ENCODE measurements at places on chromosomes 5 and 9. TPM values are rescaled to one million over a fixed set of nuclear protein-coding genes. Genes with fewer than 3 reads are reported as not detected.

Gene OCLN
- 45.2 TPM for total RNA-seq

Gene GADD45G
- 2.1 TPM for total RNA-seq

Gene VAV2
- total RNA-seq, result 15.9 TPM

Gene SEMA5A
- 4.4 TPM for total RNA-seq

Gene SLC34A1
- 0.07 TPM for total RNA-seq

Gene LSM11
- 5.1 TPM for total RNA-seq

Gene TRAF1
- 0.15 TPM for total RNA-seq

Gene PRELID2
- total RNA-seq, result 23.7 TPM

Gene STKLD1
- total RNA-seq, result 4.1 TPM

DNA sequence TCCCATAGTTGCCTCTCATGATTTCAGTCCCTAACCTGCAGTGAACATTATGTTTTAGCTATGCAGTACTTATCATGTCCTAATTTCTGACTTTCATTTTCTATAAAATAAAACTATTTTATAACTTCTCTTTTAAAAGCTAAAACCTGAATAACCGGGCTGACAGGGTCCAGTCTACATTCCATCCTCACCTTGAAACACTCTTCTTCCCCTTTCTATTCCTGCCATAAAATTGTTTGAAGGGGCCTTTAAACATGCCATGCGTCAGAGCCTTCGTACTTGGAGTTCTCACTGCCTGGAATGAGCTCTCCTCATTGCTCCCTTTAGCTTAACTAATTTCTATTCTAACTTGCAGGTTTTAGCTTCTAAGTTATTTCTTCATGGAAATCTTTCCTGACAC, 143.0 kb upstream of the PRLR start:
- no peak overlapping the region for H3K4me3 ChIP-seq
- DNase-seq, result peak; percentile 44
- no peaks in the 10 kb centered on the region for H3K36me3 ChIP-seq
- H3K4me1 ChIP-seq, result peaks cover 5% of the 10 kb centered on the region
- no peak overlapping the region for H3K27ac ChIP-seq
- peaks cover 47% of the 10 kb centered on the region for H3K27me3 ChIP-seq

DNA sequence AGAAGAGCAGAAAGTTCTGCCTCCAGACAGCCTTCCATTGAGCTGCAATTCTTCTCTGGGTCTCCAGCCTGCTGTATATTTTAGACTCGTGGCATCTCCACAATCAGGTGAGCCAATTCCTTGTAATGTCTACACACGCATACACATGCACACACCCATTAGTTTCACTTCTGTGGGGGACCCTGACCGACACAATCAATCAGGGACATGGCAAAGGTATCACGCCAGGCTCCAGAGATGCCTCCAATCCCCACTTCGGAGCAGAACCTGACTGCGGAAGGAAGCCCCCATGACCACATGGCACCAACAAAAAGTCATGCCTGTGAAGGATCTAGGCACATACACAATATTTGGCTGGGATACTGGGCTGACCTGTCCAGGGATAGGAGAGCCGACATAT, 21.4 kb downstream of the SEMA4D start:
- peak overlapping the region; percentile 69 for H3K27ac ChIP-seq
- no peak for DNase-seq
- H3K4me1 ChIP-seq, result peaks cover 22% of the 10 kb centered on the region
- H3K36me3 ChIP-seq, result no peaks in the 10 kb centered on the region

- H3K27me3 ChIP-seq, result no peaks in the 10 kb centered on the region
- no peak for DNase-seq
- no peaks in the 10 kb centered on the region for H3K36me3 ChIP-seq
- H3K27ac ChIP-seq, result no peak overlapping the region
- H3K4me1 ChIP-seq, result no peaks in the 10 kb centered on the region
Measured at GRCh38 chr9:124758061-124758460, 13.1 kb downstream of the NR6A1 start.

DNA sequence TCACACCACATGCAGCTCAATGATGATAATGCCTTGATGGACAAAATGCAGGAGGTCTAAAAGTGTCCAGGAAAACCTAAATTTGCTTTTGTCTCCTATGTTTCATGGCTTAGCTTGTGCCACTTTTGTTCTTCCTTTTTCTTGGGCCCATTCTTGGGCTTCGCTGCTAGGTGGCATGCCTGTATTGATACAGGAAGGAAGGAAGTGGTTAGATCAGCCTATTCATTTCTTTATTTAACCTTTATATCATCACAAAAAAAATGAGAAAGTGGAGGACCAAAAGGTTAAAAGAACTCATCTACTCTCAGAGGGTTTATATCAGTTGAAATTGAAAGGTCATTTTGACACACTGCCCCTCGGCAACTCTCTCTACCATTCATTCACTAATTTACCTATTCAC, 260.2 kb downstream of the ARHGAP26 start:
- no peak for DNase-seq
- H3K27ac ChIP-seq, result no peak overlapping the region
- peaks cover 30% of the 10 kb centered on the region for H3K4me1 ChIP-seq
- no peaks in the 10 kb centered on the region for H3K36me3 ChIP-seq
- H3K4me3 ChIP-seq, result no peak overlapping the region

GRCh38 chr5:142998316-142999020, 228.3 kb downstream of the ARHGAP26 start:
- H3K4me1 ChIP-seq, result peaks cover 14% of the 10 kb centered on the region
- H3K27me3 ChIP-seq, result no peaks in the 10 kb centered on the region
- no peak overlapping the region for H3K27ac ChIP-seq

DNA sequence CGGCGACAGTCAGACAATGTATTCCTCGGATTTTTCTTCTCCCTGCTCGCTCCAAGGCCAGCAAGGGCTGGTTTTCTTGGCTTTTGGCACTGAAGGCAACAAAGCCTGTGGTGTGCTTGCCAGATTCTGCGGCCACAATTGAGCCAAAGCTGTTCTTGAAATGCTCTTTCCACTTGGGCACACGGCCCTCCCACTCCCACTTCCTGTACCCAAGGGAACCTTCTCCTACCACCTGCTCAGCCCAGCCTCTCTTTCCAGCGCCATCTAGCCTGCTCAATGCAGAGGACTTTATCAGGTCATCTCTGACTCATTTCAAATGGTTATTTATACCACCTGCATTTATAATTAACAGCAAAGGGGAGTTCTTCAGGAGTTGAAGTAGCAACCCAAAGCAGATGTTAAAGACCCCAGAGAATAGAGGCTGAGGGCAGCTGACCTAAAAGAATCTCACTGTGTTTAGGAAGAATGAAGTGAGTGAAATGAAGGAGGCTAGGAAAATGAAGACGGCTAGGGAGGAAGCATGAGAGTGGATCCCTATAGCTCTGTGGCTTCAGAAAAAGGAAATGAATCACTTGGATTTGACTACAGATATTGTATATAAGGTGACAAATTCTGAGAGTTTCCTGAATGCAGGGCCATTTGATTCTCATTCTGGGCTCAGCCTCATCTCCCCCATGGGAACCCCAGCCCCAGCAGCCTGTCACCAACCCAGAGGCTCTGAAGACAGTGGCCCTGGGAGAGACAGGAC, 439.0 kb downstream of the ENC1 start:
- H3K4me3 ChIP-seq, result no peak overlapping the region
- peaks cover 27% of the 10 kb centered on the region for H3K4me1 ChIP-seq
- no peaks in the 10 kb centered on the region for H3K27me3 ChIP-seq

- peaks cover 19% of the 10 kb centered on the region for H3K4me1 ChIP-seq
- no peaks in the 10 kb centered on the region for H3K36me3 ChIP-seq
- no peaks in the 10 kb centered on the region for H3K27me3 ChIP-seq
Measured at GRCh38 chr5:40674661-40675235, 5.0 kb upstream of the PTGER4 start.

GRCh38 chr5:82351754-82352145, 73.6 kb upstream of the RPS23 start:
- H3K27me3 ChIP-seq, result no peaks in the 10 kb centered on the region
- peak; percentile 85 for DNase-seq
- H3K27ac ChIP-seq, result peak overlapping the region; percentile 90
- no peaks in the 10 kb centered on the region for H3K36me3 ChIP-seq

DNA sequence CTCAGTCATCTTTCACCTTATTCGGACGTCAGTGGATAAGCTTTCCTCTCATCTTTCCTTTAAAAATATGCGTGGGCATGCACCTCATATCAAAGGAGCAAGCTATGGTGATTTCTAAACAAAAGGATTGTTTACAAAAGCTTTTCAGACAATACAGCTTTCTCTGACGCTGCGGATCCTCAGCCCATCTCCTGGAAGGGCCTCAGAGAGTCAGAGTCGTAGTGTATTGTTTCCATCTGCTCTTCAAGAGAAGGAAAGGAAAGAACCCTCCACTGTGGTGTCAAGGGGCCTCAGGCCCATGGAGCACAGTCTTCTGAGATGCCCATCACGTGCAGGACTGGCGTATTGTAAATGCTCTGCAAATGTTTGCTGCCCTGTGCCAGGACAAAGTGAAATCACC, 163.4 kb upstream of the MAP1B start:
- no peaks in the 10 kb centered on the region for H3K27me3 ChIP-seq
- H3K36me3 ChIP-seq, result no peaks in the 10 kb centered on the region
- DNase-seq, result no peak
- H3K4me1 ChIP-seq, result peaks cover under 1% of the 10 kb centered on the region

DNA sequence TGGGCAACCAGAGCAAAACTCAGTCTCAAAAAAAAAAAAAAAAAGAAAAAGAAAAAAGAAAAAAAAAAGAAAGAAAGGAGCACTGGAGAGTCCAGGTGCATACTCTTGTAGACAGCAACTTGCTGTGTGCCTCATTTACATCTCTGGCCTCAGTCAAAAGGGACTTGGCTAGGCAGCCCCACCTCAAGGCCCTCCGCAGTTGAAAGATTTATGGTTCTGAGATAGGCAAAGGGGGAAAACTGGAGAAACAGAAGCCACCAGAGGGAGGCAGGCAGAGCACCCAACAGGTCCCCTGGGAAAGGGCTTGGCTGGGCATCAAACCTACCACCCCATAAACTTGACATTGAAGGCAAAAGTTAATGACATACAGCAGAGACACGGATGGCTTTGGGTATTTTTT, 6.1 kb downstream of the ORM2 start:
- no peak overlapping the region for H3K4me3 ChIP-seq
- no peak overlapping the region for H3K27ac ChIP-seq
- no peaks in the 10 kb centered on the region for H3K36me3 ChIP-seq

DNA sequence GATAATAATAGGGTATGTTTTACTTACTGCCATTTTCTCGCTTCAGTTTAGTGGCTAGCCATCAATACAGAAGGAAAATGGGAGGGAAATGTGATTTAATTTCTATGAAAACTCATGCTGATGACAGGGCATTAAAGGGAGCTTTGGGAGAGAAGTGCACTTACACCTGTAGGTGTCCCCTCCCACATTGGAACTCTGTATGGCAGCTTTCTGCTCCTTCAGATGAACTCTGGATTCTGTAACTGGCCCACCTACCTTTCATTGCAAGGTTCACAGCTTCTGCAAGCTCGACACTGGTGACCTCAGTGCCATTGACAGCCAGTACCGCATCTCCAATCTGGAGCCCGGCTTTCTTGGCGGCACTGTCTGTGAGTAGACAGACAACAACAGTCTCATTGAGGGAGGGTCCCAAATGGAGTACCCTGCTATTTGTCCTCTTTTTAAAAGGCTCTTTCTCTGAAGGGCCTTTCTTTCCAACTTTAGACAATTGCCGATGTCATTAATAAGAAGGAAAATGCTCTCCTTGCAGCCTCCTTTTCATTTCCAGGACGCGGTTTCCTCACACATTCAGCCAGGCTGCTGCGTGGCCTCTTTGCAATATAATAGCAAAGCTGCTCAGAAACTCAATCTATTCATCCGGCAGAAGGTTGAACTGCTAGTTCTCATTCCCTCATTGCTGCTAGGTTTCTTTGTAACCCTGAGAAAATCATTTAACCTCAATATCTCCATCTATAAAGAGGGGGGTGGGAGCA, 63.6 kb downstream of the NUDT12 start:
- H3K27me3 ChIP-seq, result no peaks in the 10 kb centered on the region
- H3K4me1 ChIP-seq, result peaks cover 16% of the 10 kb centered on the region
- DNase-seq, result no peak
- H3K4me3 ChIP-seq, result no peak overlapping the region

- no peak overlapping the region for H3K4me3 ChIP-seq
- no peaks in the 10 kb centered on the region for H3K36me3 ChIP-seq
- DNase-seq, result no peak
- H3K27me3 ChIP-seq, result no peaks in the 10 kb centered on the region
Measured at GRCh38 chr9:28653216-28653615, 1079.9 kb upstream of the C9orf72 start.

GRCh38 chr5:1552521-1553255, 28.9 kb upstream of the LPCAT1 start:
- H3K4me3 ChIP-seq, result no peak overlapping the region
- H3K36me3 ChIP-seq, result no peaks in the 10 kb centered on the region

DNA sequence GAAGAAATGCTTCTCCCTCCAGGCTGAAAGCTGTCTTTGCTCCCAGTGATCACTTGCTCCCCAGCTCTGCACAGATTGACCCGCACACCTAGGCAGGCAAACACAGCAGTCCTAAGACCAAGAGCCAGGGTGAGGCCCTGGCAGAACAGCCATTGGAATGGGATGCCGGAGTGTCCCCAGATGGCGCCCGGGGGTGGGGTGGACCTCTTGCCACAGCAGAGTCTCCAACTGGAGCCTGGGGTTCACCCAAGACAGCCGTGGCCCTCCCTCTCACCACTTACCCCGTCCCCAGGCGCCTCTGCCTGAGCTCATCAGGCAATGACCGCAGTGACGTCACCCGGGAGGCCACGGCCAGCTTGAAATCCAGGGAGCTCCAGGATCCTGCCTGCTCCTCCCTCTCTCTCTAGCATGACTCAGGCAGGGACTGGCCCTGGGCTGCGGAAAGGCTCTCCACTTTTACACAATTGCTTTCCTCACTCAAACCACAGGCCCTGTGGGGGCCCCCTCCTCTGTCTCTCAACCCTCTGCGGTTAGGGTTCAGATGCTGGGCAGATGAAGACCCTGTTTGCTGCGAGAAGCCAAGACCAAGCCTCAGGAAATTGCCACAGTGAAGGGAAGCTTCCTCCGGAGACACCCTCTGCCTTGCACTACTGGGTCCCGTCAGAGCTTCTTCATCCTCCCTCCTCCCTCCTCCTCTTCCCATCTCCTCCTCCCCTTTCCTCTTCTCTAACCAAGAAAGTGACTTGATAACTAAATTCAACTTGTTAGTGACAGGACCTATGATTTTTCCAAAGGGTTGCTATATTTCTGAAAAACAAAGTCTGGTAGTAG, 24.3 kb upstream of the PTGES start:
- peaks cover 33% of the 10 kb centered on the region for H3K4me1 ChIP-seq
- peak; percentile 93 for DNase-seq
- H3K27ac ChIP-seq, result peak overlapping the region; percentile 97
- no peaks in the 10 kb centered on the region for H3K27me3 ChIP-seq

- no peak overlapping the region for H3K27ac ChIP-seq
- no peaks in the 10 kb centered on the region for H3K4me1 ChIP-seq
- H3K4me3 ChIP-seq, result no peak overlapping the region
Measured at GRCh38 chr9:119224431-119224830, 144.8 kb downstream of the BRINP1 start.

DNA sequence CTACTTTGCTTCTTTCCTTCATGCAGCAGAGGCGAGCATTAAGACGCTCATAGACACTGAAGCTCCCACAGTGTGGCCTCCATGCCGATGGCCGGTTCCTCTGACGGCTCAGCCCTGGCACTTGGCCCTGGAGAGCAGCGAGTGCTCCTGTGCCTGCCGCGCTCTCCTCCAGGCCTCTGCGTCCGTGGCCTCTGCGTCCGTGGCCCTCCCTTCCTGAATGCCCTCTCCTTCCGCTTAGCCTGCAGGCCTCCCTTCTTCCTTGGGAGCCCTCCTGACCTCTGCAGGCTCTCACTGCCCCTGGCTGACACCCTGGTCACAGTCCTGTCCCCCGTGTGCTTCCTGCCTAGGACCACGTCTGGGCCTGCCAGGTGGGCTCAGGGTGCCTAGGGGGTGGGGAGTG, 92.8 kb downstream of the ZNF354C start:
- H3K4me3 ChIP-seq, result no peak overlapping the region
- H3K36me3 ChIP-seq, result no peaks in the 10 kb centered on the region
- no peak for DNase-seq
- no peaks in the 10 kb centered on the region for H3K4me1 ChIP-seq

Measured in PC-3 (cell line).